Thymus (tissue), 14 donors: ENCODE measurements at places on chromosomes 13 and 19. TPM values are rescaled to one million over a fixed set of nuclear protein-coding genes. Genes with fewer than 3 reads are reported as not detected.
A peak's percentile ranks its signal among the peaks of the same experiment; 100 is the strongest.

- no peaks in the 10 kb centered on the region for H3K36me3 ChIP-seq
- no peak overlapping the region for H3K27ac ChIP-seq
- no peak overlapping the region for H3K4me3 ChIP-seq
- no peak for DNase-seq
Observed at GRCh38 chr13:51048616-51049015, 62.5 kb downstream of the C13orf42 start.

DNA sequence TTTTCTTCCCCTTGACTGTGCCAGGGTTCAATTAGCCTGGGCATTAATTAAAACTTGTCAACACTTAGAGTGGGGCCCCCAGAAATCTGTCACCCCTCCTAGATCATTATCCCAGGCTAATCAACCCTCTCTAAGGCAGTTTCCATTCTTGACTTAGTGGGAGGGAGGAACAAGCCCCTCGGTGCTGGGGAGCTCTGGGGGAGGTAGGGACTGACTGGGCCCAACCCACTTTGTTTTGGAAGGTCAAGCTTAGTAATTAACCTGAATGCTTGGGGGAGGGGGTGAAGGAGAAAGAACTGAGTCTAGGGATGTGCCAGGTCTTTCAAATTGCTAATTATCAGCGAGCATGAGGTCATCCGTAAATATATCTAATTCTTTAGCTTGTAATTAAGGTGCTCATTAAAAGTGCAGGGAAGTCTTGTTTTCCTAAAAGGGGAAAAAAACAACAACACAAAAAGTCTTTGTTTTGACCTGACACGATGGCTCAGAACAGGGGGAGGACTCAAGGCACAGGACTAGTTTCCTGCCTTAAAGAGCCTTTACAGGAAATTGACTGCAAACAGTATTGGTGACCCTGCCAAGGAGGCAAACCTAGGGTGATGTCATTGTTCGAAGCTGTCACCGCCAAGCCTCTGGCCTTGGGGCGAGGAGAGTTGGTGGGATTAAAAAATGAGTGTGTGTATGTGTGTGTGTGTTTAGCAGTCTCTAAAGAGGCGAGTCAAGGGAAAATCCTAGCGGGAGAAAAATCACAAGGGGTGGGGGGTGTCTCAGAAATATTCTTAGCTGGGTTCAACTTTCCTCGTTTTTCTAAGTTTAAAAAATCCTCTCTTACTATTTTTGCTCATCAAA, 19.4 kb downstream of the ACTN4 start:
- peak overlapping the region; percentile 36 for H3K27ac ChIP-seq
- H3K27me3 ChIP-seq: peaks cover 88% of the 10 kb centered on the region
- no peak overlapping the region for H3K4me3 ChIP-seq
- no peaks in the 10 kb centered on the region for H3K36me3 ChIP-seq

GRCh38 chr13:69040898-69041297, 1066.7 kb upstream of the ATXN8OS start:
- no peak overlapping the region for H3K27ac ChIP-seq
- no peak for DNase-seq
- no peaks in the 10 kb centered on the region for H3K4me1 ChIP-seq
- H3K27me3 ChIP-seq: no peaks in the 10 kb centered on the region
- H3K4me3 ChIP-seq: no peak overlapping the region

GRCh38 chr13:105231579-105231978, 1303.9 kb downstream of the EFNB2 start:
- no peaks in the 10 kb centered on the region for H3K27me3 ChIP-seq
- no peak overlapping the region for H3K4me3 ChIP-seq
- H3K4me1 ChIP-seq: no peaks in the 10 kb centered on the region
- H3K36me3 ChIP-seq: no peaks in the 10 kb centered on the region
- H3K27ac ChIP-seq: no peak overlapping the region
- no peak for DNase-seq

- no peak for DNase-seq
- H3K36me3 ChIP-seq: no peaks in the 10 kb centered on the region
- H3K4me3 ChIP-seq: no peak overlapping the region
- H3K27me3 ChIP-seq: no peaks in the 10 kb centered on the region
Observed at GRCh38 chr13:19075418-19075817, 106.2 kb downstream of the TUBA3C start.

DNA sequence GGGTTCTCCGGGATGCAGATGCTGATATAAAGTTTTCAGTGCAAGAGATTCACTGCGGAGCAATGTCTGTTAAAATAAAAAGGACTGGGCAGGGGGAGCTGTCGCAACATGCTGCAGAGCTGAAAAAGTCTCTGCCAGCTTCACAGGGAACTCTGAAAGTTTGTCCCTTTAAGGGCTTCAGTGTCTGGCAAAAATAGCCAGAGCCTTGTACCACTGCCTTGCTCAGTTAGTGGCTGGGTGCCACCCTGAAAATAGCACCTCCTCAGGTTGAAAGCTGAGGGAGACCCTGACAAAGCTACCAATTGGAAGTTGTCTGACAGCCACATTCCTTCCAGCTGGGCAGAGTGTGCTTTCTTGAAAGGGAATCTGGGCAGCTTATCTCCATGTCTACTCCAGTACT, 3.0 kb upstream of the NDFIP2 start:
- peaks cover 4% of the 10 kb centered on the region for H3K4me1 ChIP-seq
- no peaks in the 10 kb centered on the region for H3K36me3 ChIP-seq

DNA sequence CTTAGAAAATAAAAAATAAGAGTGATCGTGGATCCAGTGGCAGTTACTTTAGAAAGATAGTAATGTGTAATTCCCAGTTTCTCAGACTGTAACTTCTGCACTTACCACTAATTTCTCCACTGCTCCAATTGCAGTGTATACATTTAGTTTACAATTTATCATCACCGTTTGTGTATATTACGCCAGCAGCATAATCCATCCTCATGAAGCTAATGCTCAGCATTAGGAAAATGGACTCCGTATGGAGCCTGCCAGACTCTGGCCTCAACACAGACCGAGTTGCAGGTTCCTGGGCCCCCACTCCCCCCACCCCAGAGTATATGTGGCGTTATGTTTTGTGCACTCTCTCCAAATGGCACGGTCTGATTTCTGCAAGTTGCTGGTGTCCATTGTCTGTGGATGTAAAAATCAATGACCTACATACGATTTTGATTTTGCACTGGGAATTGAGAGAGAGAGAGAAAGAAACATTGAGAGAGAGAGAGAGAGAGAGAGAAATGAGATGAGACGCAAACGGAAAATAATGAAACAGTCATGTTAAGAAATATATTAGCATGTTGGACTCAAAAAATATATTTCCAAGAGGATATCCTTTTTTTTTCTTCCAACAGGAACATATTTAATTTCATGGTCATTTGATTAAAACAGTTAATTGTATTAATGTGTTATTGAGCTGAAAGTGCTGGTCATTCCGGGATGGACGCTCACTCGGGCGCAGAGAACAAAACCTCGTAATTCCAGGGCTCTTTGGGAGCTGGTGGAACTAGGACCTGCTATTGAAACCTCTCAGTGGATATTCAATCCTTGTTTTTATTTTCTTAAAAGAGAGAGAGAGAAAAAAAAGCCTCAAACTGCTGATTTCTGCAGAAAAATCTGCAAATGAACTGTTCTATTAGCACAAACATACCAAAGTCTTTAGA, 278.8 kb downstream of the TSHZ3 start:
- no peak overlapping the region for H3K27ac ChIP-seq
- H3K4me1 ChIP-seq: no peaks in the 10 kb centered on the region
- no peaks in the 10 kb centered on the region for H3K36me3 ChIP-seq
- no peak overlapping the region for H3K4me3 ChIP-seq

- H3K27me3 ChIP-seq: no peaks in the 10 kb centered on the region
- peak overlapping the region; percentile 63 for H3K4me3 ChIP-seq
- peak overlapping the region; percentile 82 for H3K27ac ChIP-seq
- DNase-seq: no peak
- no peaks in the 10 kb centered on the region for H3K36me3 ChIP-seq
Observed at GRCh38 chr13:97223711-97224541, 1.8 kb downstream of the MBNL2 start.

DNA sequence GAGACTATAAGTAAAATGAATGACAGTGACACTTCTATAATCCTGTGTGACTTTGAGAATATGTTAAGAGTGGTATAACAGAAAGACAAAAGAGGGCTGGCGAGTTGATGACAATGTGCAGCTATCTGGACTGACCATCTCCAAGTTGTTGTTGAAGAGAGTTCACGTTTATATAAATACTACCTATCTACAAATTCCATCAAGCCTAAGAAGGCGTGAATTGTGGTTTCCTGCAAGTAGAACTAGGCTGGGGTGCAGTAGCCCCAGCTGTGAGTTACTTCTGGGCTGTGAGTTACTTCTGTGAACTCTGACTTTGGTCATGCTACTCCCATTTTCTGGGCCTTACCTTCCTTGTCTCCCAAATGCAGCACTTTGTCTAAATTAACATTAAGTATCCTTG, 561.0 kb downstream of the TBC1D4 start:
- H3K4me1 ChIP-seq: no peaks in the 10 kb centered on the region
- H3K4me3 ChIP-seq: no peak overlapping the region
- no peaks in the 10 kb centered on the region for H3K27me3 ChIP-seq
- no peak overlapping the region for H3K27ac ChIP-seq
- no peak for DNase-seq

DNA sequence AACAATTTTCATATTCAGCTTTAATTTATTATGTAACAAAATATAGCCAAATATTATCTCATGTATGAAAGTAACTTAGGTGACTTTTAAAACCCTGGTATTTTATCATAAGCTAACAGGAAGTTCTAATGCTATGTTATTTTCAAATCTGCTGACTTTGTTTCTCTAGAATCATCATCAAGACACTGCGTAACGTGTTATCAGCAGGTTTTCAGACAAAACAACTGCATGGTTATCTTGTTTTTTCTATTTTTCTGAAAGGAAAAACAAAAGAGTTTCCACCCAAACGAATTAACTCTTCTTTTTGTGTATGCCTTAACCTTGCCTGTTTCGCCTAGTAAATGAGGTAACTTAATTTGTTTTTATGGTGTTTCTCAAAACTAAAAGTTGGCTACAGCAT, 156.3 kb downstream of the TBC1D4 start:
- no peaks in the 10 kb centered on the region for H3K36me3 ChIP-seq
- DNase-seq: no peak
- no peaks in the 10 kb centered on the region for H3K27me3 ChIP-seq
- H3K4me1 ChIP-seq: peaks cover 6% of the 10 kb centered on the region

DNA sequence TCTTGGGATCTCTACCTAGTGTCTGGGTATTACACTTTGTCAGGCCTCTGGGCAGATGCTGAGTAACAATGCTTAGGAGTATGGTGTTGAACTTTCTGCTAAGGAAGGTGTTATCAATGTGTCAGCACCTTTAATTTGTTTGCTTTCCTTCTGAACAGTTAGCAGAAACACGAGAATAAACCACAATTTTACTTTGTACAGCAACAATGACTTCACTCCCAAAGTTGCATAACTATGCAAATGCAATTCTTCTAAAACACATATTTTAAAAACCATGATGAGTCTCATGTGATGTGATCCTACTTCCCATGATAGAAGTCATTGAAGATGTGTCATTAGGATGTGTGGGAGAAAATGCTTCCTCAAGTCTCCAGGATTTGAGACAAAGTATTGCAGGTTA, 155.0 kb downstream of the POSTN start:
- DNase-seq: no peak
- H3K27ac ChIP-seq: no peak overlapping the region
- H3K4me3 ChIP-seq: no peak overlapping the region
- H3K36me3 ChIP-seq: no peaks in the 10 kb centered on the region
- no peaks in the 10 kb centered on the region for H3K27me3 ChIP-seq

DNA sequence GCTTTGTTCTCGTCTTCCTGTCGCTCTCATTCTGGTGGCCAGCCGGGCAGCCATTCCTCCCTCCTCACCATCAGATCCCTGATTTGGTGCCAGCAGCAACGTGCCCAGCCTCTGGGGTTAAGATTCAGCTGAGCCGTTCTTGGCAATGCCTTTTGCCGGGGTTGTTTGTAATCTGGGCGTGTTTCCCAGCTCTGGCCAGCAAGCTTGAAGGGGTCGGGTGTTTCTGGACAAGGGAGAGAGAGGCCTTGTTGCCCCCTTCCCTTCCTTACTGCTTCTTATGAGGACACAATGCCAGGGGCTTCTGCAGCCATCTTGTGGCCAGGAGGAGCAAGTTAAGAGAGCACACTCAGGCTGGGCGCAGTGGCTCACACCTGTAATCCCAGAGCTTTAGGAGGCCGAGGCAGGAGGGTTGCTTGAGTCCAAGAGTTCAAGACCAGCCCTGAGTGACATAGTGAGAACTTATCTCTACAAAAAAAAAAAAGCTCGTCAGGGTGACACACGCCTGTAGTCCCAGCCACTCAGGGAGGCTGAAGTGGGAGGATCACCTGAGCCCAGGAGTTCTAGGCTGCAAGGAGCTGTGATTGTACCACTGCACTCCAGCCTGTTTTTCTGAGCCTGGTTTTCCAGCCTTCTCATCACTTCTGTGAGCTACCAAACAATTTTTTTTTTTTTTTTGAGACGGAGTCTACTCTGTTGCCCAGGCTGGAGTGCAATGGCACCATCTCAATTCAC, 10.7 kb upstream of the CRTC1 start:
- H3K27ac ChIP-seq: no peak overlapping the region
- H3K36me3 ChIP-seq: peaks cover 17% of the 10 kb centered on the region
- H3K27me3 ChIP-seq: no peaks in the 10 kb centered on the region
- no peaks in the 10 kb centered on the region for H3K4me1 ChIP-seq
- no peak overlapping the region for H3K4me3 ChIP-seq

CACNG8 gene
- 0.05 TPM for polyA plus RNA-seq

KIR2DL1 gene
- polyA plus RNA-seq: 0.05 TPM

GRCh38 chr13:23731709-23732108, 157.5 kb downstream of the MIPEP start:
- H3K4me1 ChIP-seq: no peaks in the 10 kb centered on the region
- no peak for DNase-seq
- no peak overlapping the region for H3K4me3 ChIP-seq
- no peak overlapping the region for H3K27ac ChIP-seq
- no peaks in the 10 kb centered on the region for H3K27me3 ChIP-seq

SPACA4 gene
- not detected for polyA plus RNA-seq

LRRC4B gene
- 0.57 TPM for polyA plus RNA-seq

DNA sequence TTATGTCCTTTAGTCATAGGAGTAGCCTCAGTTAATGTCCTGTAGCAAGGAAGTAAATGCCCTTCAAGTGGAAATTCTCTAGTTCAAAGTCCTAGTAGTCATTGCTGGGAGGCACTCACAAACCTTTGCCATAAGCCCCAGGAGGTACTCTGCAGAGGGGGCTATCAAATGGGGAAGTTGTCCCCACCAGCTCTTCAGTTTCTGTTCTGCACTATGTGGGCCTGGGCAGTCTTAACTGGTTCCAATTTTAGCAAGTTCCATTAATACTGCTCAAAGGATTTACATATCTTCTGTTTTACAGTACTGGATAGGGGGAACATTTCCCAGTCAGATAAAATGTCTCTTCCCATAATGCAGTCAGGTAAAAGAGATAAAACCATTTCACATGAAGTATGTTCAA, 101.3 kb downstream of the B3GLCT start:
- H3K4me3 ChIP-seq: no peak overlapping the region
- H3K27me3 ChIP-seq: no peaks in the 10 kb centered on the region
- H3K36me3 ChIP-seq: no peaks in the 10 kb centered on the region
- no peaks in the 10 kb centered on the region for H3K4me1 ChIP-seq
- H3K27ac ChIP-seq: no peak overlapping the region

DNA sequence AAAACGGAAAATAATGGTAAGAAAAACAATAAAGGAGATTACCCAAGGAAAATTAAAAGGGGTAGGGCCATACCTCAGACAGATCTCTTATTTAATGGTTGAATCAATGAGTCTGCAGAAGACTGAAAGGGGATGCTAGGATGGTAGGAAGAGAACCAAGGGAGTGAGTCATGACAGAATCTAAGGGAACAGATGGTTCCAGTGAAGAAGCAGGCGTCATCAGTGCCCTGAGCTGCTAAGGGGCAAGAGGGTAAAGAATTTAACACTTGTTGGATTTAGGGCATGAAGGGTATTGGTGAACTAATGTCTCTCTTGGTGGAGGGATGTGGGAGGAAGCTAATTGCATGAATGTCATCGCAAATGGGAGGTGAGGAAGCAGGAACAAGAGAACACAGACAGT, 329.2 kb upstream of the TSHZ3 start:
- H3K4me3 ChIP-seq: no peak overlapping the region
- no peaks in the 10 kb centered on the region for H3K4me1 ChIP-seq
- H3K27me3 ChIP-seq: no peaks in the 10 kb centered on the region
- H3K27ac ChIP-seq: no peak overlapping the region
- no peaks in the 10 kb centered on the region for H3K36me3 ChIP-seq
- no peak for DNase-seq
